ENCODE measurements at places on chromosomes 1 and 21.
A peak's percentile ranks its signal among the peaks of the same experiment; 100 is the strongest.

- DNase-seq: no peak
These were observed 18.0 kb upstream of the ST3GAL3 start for GRCh38 chr1:43689289-43689688.

GRCh38 chr1:221912230-221912629, 170.3 kb upstream of the DUSP10 start:
- DNase-seq: no peak

GRCh38 chr1:159839116-159839849, 12.6 kb downstream of the SLAMF8 start:
- DNase-seq: no peak

DNA sequence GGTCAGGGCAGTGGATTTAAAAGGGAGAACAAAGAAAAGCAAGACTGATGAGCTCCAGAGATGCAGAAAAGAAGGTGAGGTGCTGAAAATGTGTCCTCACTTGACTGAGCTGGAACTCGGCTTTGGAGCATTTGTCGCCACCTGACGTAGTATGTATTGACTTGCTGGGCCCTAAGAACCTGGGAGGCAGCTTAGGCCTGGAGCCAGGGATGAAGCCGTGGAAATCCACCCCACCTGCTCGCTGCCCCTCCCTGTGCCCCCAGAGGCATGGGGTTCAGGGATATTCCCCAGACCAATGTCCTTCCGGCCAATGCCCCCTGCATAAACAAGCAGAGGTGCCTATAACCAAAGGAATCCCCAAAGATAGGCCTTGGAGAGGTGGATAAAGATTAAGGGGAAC, 14.3 kb downstream of the MRAP start:
- no peak for DNase-seq

GRCh38 chr1:77200806-77201205, 18.4 kb downstream of the PIGK start:
- DNase-seq: no peak

GRCh38 chr1:59718064-59718988, 96.4 kb upstream of the HOOK1 start:
- no peak for DNase-seq

DNA sequence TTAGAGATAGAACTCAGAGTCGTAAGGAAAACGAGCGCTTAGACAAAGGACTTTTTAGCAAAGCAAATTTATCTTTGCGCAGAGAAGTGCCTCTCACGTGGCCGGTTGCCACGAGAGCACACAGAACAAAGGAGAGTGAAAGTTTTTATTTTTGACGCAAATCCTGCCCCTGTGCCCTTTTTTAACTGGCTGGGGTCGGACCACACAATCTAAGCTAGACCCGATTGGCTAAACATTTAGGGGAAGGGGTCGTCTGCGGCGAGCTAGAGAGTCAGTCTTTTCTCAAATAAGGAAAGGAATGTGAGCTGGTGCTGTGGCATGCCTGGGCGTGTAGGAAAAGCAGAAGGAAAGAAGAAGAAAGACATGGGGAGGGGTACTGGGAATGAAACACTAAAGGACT, 2.4 kb downstream of the KRTAP10-2 start:
- DNase-seq: no peak

- no peak for DNase-seq
These were observed 690.5 kb upstream of the NR5A2 start for GRCh38 chr1:199336745-199337640.

DNA sequence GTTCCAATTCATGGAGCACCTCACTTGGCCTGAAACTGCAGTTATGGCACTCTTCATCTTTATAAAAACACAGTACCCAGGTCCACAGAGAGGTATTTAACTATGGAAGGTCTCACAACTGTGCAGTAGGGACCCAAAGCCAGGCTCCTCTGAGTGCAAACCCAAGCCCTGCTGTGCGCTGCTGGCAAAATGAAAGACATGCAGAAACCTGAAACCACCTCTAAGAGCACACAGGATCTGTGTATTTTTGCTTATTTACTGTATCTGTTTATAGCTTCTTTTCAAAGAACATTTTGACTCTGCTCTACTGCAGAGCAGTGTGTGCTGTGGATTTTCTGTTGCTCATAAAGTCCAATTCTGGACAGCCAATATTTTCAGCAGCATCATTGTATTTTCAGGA, 166.6 kb downstream of the DSCAM start:
- peak; percentile 65 for DNase-seq

DNA sequence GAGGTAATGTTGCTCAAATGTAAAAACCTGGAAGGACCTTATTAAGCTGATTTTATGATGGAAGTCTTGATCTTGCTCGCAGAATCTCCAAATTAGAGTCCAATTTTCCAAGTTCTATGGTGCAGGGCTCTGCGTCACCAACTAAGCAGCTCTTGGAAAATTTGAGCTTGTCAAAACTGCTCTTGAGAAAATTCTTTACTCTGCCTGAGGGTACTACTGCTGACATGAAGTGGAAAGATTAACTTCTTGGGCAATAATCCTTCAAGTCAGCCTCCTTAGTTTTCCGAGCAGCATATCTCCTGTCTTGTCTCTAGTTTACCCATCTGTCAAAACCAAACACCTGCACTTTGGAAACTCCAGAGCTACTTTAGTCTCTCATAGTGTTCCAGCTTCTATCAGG, 293.7 kb downstream of the KCTD3 start:
- DNase-seq: no peak

DNA sequence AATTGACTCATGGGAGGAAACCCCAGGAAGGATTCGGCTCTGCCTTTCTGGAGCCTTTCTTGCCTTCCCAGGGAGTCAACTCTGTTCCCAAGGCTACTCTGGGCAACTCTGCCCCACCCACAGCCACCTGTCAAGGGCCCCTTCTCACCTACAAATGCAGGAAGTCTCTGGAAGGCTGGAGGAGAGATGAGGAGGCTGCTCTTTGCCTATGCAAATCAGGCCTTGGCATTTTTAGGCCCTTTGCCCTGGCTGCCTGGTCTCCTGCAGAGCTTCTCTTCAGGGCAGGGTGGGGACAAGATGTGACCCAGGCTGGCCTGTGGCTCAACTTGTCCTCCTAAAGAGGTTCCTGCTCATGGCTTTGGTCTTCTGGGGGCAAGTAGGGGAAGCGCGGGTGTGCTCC, 5.4 kb downstream of the SLC6A9 start:
- no peak for DNase-seq

GRCh38 chr1:220189750-220190347, 82.4 kb downstream of the RAB3GAP2 start:
- no peak for DNase-seq

GRCh38 chr1:205455581-205456382, at the start of gene BLACAT1:
TSS of gene BLACAT1 (minus strand) at chr1:205456045.
- DNase-seq: no peak

- DNase-seq: no peak
These were observed 2.0 kb downstream of the PTPRF start for GRCh38 chr1:43532716-43533115.

GRCh38 chr21:42441963-42442362, 38.3 kb downstream of the UBASH3A start:
- DNase-seq: no peak

DNA sequence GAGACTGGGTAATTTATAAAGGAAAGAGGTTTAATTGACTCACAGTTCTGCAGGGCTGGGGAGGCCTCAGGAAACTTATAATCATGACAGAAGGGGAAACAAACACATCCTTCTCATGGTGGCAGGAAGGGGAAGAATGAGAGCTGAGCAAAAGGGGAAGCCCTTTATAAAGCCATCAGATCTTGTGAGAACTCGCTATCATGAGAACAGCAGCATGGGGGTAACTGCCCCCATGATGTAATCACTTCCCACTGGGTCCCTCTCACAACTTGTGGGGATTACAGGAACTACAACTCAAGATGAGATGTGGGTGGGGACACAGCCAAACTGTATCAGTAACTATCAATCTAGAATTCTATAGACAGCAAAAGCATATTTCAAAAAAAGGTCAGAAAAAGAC, 64.7 kb upstream of the ACTRT2 start:
- DNase-seq: no peak

DNA sequence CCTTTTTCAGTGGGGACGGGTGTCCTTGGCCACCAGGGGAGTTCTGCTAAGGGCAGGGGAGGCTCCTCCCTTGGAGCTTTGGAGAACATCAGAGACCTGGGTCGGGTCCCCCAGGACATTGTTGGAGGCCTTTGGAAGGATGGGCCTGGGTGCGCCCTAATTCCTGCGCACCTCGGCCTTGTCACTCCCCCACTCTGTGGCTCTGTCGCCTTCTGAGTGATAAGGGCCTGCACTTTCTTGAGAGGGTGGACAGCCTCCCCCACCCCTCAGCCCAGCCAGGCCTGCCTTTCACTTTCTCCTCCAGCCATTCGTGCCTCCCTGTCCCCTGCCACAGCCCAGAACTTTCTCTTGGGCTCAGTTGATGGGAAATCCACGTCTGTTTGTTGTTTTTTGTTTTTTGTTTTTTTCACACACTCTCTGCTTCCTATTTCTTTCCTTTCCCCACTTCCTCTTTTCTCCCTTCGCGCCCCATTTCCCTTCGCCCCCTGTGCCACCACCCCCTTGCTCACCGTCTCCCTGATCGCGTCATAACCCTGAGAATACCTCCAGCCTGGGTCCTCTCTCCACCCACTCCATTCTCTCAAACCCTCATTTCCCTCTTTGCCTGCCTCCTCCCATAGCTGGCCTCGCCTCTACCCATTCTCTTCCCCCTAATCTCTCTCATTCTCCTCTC, 85.6 kb downstream of the PAX7 start:
- DNase-seq: no peak

GRCh38 chr1:231612393-231613089, 14.0 kb upstream of the DISC1 start:
- no peak for DNase-seq

GRCh38 chr1:6423321-6423999, 1.1 kb upstream of the ESPN start:
- no peak for DNase-seq

DNA sequence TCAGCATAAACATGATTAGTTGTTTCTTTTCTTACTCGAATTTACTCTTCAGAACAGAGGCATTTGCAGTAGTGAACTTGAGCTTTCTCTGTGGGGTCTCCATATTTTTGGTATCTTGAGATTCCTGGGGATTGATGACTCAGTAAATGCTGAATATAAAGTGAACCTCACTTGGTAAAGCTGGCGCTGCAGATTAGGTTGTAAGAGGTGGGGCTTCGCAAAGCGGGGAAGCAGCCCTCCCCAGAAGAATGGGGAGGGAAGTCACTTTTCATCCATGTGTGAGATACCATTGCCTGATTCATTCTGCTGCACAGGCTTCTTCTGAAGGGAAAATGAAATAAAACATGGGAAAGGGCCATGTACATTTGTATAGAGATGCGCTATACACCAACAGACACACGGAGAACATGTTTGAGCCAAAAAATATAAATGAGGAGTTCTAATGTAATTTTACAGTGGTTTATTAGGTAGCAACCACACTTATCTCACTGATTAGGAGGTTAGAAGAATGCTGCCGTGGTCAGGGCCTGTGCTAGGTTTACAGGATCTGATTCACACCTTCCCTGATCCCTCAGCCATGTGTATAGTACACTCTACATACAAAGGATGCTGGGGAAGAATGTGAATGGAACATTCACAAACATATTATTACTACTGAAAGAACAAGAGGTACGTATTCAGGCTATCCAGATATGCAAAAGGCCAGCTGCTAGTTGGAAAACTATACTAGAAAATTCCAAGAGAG, 63.5 kb downstream of the DNTTIP2 start:
- DNase-seq: no peak

DNA sequence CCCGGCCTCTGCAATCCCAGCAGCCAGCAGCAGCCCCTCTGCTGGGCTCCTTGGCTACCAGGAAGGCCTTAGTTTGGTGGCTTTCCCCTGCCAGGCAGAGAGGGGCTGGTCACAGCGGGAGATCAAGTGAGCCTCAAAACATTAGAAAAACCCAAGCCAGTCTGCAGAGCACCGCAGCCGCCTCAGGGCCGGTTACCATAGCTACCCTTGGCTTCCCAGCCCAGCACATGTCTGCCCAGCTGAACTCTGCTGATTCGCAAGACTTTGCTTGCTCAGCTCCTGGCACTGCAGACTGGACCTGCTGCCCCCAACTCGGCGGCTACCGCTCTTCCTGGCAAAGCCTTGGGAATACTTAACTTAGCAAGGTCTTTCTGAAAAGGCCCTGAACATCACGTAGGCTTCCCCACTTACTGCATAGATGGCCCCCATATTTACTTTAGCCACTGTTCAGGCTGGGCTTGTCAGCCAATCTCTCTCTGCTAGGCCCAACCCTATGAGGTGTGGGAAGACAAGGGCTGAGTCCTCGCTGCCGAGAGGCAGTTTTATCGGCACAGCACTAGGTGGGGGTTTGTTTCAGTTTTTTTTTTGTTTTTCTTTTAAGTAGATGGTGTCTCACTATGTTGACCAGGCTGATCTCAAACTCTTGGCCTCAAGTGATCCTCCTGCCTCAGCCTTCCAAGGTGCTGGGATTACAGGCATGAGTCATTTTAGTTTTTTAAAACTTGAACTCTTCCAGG, 28.6 kb upstream of the PLEKHG5 start:
- DNase-seq: no peak

GRCh38 chr1:108478429-108479015, 28.4 kb downstream of the NBPF6 start:
- no peak for DNase-seq

- DNase-seq: no peak
These were observed 4.1 kb downstream of the WARS2 start for GRCh38 chr1:119136401-119136800.

GRCh38 chr1:180230791-180231505, 884 bp downstream of the LHX4 start:
- DNase-seq: no peak

GRCh38 chr1:154485910-154486496, 16.0 kb upstream of the TDRD10 start:
- DNase-seq: no peak

DNA sequence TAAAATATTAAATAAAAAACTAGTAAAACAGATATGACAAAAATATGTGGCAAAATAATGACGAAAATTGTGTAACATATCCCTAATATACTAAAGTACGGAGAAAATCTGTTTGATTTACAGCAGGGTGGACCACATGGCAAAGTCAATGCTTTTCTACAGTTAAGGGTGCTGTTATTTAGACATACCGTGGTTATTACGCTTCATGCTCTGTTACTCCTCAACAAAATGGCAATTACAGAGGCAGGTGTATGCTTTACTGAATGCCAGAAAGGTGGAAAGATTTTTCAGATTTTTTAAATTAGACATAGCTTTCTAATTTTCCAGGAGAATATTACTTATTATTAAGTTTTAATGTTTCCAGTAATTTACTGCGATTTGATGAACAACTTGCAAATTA, 343.9 kb upstream of the DPYD start:
- DNase-seq: no peak

DNA sequence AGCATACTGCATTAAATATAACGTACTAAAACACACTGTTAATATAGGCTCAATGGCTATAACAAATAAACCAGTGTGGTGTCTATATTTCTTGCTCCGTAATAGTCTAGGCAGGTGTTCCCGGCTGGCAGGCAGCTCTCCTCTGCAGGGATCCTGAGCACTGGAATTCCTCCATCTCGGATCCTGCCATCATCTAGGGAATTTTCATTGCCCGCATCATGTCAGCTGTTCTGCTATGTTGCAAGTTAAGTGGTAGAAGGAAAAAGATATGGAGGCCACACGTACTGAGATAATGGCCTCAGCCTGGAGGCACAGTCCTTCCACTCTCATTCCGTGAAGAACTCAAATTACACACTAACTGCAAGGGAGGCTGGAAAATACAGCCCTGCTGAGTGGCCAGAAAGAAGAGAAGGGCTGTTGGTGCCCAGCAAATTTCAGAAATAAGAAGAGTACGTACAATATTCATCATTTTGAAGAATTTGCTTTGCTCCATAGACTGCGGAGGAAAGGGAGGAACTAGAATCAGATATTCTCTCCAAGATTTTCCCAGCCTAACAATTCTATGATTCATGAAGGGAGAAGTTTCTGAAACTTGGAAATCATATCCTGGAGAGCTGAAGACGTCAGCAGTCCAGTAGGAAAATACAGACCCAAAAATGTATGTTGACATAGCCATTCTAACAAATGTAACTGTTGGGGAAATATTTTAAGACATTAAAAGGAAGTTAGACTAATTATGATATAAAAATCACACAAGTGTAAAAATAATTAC, 263.3 kb downstream of the MRPL39 start:
- DNase-seq: no peak

All from NCI-H2107 (cell line).